Left renal pelvis (tissue), 4 donors: ENCODE measurements at places on chromosomes 4 and X. TPM values are rescaled to one million over a fixed set of nuclear protein-coding genes. Genes with fewer than 3 reads are reported as not detected.

DCUN1D4 gene
- 40.4 TPM for polyA plus RNA-seq

PAK3 gene
- 21.1 TPM for polyA plus RNA-seq

ZFYVE28 gene
- polyA plus RNA-seq = 2.0 TPM

MAGEA2 gene
- not detected for polyA plus RNA-seq

GRCh38 chr4:155607481-155607880 lies 59.2 kb upstream of the GUCY1A1 start:
- DNase-seq = no peak

- no peak for DNase-seq
Measured at GRCh38 chr4:7279902-7280301, 87.6 kb downstream of the SORCS2 start.

DNA sequence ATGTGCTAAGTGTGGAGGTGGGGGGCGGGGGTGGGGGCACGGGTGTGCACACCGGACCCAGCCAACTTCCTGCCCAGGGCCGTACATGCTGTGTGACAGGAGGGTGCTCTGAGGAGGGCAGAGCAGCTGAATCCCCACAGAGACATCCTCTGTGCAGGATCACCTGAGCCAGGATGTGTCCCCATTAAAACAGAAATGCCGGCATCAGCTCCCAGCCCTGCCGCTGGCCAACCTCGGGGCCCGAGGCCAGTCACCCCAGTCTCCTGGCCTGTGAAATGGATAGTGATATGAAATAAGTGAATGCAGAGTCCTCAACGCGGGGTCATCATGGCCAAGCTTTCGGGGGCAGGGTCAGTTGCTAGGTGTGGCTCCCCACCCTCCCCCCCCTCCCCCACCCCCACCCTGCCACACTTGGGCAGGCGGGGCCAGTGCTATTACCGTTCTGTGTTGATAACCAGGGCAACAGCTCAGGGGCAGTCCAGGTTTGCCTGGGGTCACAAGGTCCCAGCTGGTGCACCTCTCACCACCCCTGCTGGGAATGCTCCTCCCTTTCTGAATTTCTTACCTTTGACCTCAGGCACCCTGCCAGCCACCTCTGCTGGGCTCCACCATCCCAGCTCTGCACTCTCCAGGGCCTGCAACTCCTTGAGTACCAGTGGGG lies 227.2 kb upstream of the PSAPL1 start:
- no peak for DNase-seq

DNA sequence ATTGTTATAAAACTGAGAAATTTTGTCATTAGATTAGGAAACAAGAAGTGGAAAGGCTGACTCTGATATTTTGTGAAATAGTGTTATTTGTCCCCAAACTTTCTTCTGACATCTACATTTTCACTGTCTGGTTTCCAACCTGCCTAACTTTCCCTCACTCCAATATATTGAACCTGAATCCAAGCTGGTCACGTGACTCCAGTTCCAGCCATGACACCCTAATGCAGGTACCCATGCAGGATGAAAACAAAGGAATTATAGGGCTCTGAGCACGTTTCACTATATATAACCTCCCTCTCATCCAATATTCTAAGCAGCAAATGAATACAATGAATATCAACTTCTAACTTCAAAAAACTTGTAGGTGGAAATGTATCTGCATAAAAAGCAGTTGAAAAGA lies 231.6 kb downstream of the TLL1 start:
- no peak for DNase-seq

- no peak for DNase-seq
Measured at GRCh38 chr4:27360131-27360530, 499.5 kb downstream of the STIM2 start.

GRCh38 chrX:108001218-108001814 lies 19.1 kb upstream of the TEX13B start:
- no peak for DNase-seq

DNA sequence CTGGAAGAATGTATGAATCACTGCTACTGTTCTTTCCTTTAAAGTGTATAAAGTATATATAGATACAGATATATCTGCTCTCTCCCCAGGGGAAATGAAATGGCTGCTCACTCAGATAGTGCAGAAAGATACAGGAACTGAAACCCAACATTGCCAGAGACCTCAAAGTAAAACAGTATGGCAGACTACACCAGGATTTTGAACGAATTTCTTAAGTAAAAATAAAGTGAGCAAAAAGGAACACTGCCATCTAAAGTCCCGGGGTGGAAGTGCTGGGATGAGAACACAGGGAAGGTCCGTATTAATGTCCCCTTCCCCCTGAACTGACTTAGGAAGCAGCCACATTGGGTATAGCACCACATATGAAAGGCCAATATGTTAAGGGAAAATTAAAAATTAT lies 93.4 kb downstream of the TMA16 start:
- no peak for DNase-seq

GRCh38 chrX:97605271-97605670 lies 721.6 kb downstream of the RPA4 start:
- DNase-seq = no peak

- DNase-seq = no peak
Measured at GRCh38 chrX:19723427-19723826, 164.0 kb downstream of the SH3KBP1 start.

DNA sequence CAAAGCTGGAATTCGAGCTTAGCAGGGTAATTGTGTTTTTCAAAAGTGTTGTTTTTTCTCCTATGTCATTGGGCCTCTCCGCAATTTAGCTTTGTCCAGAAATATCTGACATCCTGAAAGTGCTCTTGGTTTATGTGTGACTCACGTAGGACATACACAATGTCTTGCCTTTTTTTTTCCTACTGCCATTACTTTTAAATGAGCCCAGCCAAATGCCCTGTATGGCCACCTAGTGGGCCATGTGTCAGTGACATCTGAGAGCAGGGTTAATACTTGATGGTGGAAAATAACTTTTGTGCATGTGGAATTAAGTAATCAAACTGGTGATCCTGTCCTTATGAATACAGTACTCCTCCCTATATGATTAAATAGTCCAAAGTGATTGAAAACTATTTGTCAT lies 1411.1 kb upstream of the TENM3 start:
- DNase-seq = no peak

- no peak for DNase-seq
Measured at GRCh38 chr4:7904952-7905915, 34.4 kb downstream of the AFAP1 start.

DNA sequence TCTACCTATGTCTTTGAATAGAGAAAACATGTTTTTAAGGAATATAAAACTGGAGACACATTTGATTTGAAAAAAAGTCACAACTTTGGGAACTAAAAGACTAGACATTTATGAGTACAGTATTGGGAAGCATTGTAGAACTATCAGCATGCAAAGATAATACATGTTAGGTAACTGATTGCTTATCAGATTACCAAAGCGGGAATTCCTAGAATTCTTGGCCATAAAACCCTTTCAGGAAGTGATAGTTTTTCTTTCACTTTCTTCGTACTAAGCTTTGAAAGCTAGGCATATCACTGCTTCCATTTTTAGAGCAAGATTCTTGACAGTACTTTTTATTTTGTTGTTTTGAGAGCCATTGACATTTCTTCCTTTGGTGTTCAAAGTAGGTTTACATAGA lies 646.6 kb upstream of the PITX2 start:
- DNase-seq = no peak
